NCI-H1694 treated with DMSO at 0.1 percent for 48 hours (cell line): ENCODE measurements at places on chromosomes 7 and 10.

GRCh38 chr7:129599174-129599573 lies 12.3 kb upstream of the NRF1 start:
- DNase-seq = no peak

DNA sequence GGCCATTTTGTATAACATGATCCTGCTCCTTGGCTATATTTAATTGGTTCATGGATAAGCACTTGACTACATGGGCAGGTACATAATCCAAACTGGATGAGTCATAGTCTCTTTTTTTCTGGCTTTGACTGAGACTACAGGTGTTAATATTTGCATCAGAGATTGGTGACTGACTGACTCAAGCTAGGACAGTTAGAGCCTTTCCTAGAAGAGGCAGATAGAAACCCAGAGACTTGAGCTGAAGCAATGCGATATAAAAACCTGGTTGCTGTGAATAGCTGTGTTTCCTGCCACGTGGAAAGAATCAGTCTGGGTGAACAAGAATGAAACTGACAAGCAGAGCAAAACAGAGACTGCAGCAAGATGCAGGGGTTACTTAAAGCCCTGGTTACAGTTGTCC lies 81.0 kb downstream of the SAMD9 start:
- no peak for DNase-seq

DNA sequence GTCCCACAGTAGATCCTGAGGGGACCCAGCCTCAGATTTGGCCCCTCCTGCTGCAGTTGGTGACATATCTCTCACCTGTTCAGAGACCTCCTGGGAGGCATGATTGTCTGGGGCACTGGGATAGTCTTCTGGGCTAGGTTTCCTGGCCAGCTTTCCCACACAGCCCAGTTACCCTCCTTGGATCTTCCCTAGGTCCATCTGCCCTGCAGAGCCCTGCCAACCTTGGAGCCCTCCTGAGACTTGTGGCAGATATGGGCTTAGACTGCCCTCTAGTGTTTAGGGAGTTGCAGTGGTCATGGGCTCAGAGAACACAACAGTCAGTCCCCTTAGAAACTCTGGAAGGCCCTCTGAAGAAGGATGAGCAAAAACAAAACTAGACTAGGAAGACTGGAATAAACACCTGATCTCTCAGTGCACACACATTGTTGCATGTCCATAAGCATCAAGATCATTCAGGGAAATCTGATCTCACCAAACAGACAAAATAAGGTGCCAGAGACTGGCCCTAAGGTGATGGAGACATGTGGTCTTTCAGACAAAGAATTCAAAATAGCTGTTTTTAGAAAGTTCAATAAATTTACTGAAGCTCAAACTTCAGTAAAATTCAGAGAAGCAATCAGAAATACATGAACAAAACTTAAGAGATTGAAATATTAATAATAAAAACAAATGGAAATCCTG lies 324.6 kb downstream of the ATRNL1 start:
- peak; percentile 5 for DNase-seq

DNA sequence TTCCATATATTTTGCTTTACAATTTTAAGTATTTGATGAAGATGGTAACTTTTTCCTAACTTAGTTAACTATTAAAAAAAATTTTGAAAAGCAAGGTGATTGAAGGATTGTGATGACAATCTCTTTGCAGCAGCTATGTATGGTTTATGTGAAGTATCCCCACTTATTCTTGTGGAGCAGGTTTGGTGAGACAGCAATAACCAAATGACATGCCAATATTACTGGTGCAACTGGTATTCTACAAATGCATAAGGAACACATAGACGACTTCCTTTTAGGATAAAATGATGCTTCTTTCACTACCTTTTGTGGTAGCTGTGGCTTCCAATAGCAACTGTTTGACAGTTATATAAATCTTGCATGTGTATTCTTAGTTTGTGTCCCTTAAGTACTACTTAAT lies 465.3 kb downstream of the PLXDC2 start:
- no peak for DNase-seq

- DNase-seq = no peak
These were observed 15.5 kb upstream of the PHYH start for GRCh38 chr10:13315361-13315760.
